ENCODE measurements at places on chromosomes 3 and 15.
A peak's percentile ranks its signal among the peaks of the same experiment; 100 is the strongest.

DNA sequence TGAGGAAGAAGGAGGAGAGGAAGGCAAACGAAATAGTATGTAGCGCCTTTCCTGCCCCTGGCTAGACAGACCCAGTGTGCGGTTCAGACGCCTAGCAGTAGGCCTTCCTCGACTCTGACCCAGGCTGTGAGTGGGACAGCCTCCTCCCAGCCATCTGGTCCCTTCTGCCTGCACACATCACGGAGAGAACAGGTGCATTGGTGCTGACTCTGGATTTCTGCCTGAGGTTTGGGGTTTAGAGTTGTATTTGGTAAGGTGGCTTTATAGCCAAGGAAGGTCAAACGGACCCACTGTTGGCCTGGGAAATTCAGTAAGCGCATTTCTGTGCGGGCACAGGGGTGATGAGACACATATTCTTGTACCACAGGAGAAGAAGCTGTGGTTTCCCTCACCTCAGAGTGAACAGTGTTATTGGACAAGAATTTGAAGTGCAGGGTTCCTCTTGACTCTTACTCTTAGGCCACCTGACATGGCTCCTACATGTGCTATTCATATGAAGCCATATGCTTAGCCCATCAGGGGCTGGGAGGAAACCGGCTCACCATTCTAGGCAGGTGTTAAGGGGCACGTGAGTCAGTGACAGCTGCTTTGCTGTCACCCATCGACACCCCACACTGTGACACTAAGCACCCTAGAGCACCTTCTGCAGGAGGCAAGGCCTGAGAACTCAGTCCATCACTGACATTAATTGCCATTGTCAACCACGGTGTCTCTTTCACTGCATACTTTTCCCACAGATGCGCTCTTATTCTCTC, 143.3 kb downstream of the CHDH start:
- no peak for DNase-seq

DNA sequence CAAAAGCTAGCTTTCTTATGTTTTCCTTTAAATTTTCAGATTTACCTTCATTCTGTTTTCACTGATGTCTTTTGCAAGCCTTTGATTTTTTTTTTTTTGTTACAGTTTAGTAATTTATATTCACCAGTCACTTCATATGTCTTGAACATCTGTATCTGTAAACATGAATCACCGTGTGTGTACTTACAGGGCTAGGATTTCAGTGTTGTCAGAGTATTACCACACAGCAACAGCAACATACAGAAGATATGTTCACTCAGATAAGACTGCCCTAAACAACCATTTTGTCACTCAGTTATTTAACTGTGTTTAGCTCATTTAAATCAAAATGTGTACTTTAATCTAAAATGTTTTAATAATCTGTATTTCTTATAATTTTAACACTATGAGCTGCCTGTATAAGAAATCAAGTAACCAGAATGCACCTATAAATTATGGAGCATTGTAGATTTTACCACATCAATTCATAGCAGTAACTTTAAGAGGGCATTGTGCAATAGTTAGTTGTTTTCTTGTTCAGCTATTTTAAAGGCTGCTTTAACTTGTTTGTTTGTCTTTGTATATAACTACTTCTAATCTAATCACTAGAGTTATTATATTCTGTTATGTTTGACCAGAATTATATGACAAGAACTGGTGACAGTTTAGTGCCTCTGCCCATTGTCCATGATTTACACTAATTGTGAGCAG, 50.4 kb downstream of the GHSR start:
- no peak for DNase-seq

DNA sequence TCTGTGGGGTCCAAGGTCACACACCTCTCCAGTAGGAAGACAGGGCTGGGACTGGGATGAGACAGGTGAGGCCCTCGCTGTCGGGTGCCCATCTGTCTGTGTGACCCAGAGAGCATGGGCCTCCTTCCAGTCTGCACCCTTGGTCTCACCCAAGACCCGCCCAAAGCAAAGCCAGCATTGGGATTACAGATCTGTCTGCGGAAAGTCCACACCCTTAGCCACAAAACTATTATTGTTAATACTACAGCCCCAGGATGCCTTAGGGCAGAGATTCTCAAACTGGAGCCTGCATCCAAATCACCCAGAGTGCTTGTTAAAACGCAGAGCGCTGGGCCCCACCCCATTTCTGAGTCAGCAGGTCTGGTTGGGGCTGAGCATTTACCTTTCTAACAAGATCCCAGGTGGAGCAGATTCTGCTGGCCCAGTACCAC, 58.5 kb upstream of the ZNF148 start:
- DNase-seq, result no peak

GRCh38 chr3:155995525-155996370, 124.6 kb upstream of the KCNAB1 start:
- DNase-seq, result no peak

- no peak for DNase-seq
These were observed 87.3 kb downstream of the PEX5L start for GRCh38 chr3:179949412-179949811.

DNA sequence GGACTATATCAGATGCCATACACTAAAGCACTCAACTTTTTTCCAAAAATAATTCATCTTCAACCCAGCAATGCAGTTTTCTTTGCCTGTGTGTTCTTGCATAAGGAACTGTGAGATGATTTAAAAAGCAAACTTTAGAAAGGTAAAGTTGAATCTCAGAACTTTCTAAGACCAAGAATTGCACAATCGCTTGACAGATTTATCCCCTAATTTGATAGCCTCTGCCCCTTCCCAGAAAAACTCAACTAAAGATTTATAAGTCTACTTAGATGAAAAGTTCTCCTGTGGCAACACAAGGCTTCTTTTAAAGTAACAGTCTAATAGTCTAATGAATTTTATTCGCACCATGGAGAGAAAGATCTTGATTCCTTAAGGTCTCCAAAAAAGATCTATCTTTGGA, 259.3 kb downstream of the MAGI1 start:
- no peak for DNase-seq

DNA sequence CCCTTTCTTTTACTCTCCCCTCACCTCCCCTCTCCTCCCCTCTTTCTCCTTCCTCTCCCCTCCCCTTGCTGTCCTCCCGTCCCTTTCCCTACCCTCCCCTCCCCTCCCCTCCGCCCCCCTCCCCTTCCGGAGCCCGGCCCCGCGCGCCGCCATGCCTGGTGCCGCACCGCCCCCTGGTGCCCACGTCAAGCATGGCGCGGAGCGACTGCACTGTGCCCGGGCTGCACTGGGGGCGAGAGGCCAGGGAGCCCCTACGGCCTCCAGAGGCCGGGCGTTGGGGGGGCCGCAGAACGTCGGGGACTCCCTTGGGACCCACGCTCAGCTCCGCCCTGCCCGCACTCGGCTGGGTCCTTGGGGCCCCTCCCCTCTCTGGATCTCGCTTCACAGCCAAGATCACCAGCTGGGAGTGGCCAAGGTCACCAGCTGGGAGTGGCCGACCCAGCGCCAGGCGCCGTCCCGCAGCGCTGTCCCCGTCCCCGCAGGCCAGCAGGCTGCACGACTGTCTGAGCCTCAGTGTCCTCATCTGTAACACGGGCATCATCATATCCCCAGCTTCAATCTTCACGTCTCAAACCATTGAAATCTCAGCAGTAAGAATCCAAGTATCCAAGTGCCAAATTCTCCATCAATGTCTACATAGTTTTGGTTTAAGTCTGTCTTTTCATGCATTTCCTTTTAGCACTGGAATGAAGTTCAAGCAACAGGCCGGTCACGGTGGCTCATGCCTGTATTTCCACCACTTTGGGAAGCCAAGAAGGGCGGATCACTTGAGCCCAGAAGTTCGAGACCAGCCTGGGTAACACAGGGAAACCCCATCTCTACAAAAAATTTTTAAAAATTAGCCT, 42.5 kb downstream of the TPRA1 start:
- peak; percentile 61 for DNase-seq

GRCh38 chr3:140219923-140220452, 285.0 kb downstream of the CLSTN2 start:
- DNase-seq, result no peak

- no peak for DNase-seq
These were observed 430.7 kb upstream of the RBMS3 start for GRCh38 chr3:28850186-28850585.

GRCh38 chr3:143314251-143315093, 194.9 kb downstream of the CHST2 start:
- no peak for DNase-seq

DNA sequence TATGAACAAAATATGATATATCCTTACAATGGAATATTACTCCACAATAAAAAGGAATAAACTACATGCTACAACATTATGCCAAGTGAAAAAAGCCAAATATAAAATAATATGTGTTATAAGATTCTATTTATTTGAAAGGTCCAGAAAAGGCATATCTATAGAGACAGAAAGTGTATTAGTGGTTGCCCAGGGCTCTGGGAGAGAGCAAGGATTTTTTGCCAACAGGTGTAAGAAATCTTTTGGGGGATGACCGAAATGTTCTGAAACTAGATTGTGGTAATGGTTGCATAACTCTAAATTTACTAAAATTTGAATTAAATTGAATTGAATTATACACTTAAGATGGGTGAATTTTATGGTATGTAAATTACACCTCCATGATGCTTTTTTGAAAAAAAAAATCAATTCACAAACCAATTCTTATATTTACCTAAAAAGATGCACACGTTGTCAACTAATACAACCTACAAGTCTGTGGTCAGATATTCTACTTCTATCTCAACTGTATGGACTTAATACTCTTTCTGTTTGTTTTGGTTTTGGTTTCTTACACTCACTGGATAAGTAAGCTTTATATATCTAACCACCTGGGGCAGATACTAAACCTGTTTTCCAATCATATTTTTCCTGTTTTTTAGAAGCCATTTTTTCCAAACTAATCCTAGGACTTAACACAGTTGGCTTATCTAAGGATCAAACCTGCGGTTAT, 75.8 kb downstream of the FBN1 start:
- DNase-seq, result no peak

DNA sequence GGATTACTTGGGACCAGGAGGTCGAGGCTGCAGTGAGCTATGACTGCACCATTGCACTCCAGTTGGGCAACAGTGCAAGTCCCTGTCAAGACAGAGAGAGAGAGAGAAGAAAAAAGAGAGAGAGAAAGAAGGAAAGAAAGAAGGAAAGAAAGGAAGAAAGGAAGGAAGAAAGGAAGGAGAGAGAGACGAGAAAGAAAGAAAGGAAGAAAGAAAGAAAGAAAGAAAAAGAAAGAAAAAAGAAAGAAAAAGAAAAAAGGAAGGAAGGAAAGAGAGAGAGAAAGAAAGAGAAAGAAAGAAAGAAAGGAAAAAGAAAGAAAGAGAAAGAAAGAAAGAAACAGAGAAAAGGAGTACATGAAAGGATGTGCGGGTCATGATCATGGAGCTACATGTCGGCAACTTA, 80.2 kb downstream of the ATP13A4 start:
- DNase-seq, result no peak

DNA sequence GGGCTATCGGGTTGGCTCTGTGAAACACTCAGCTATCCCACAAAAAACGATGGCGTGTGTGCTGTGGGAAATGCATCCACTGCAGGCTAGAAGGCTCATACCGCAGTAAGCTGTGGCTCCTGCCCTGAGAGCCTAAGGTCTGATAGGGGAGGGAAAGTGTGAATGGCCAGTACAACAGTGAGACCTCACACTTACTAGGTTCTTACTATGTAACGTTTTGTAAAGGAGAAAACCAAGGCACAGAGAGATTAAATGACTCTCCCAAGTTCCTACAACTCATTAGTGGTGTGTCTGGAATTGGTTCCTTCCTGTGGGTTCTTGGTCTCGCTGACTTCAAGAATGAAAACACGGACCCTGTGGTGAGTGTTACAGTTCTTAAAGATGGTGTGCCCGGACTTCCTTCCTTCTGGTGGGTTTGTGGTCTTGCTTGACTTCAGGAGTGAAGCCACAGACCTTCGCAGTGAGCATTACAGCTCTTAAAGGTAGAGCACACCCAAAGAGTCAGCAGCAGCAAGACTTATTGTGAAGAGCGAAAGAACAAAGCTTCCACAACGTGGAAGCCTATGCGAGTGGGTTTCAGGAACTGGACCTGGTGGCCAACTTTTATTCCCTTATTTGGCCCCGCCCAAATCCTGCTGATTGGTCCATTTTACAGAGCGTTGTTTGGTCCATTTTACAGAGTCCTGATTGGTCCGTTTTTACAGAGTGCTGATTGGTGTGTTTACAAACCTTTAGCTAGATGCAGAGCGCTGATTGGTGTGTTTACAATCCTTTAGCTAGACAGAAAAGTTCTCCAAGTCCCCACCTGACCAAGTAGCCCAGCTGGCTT, 161.7 kb downstream of the POLR2M start:
- DNase-seq, result no peak

- no peak for DNase-seq
These were observed at the start of gene C3orf80 for GRCh38 chr3:160225176-160226025. TSS of gene C3orf80 (plus strand) at chr3:160225422. CDS start at chr3:160225636, 214 bp downstream.

- DNase-seq, result no peak
These were observed 47.4 kb upstream of the PSMD6 start for GRCh38 chr3:64070704-64071103.

DNA sequence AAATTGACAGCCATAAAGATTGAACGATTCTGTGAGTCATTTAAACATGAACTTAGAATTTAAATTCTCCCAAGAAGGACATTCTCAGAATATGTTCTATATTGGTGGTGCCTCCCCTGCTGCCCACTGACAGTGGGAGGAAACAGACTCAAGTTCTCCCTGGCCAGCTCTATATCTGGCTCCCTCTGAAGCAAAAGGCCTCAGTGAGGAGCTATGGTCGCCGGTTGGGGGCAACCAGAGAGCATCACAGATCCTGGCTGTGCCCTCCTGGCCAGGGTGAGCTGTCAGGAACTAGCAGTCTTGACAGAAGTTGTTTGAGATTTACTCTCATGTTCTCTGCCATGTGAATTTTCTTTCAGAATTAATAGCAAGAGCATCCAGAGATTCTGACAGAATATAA, 285.5 kb downstream of the NTRK3 start:
- no peak for DNase-seq

- DNase-seq, result no peak
These were observed 843.6 kb upstream of the ALCAM start for GRCh38 chr3:104523136-104523535.

DNA sequence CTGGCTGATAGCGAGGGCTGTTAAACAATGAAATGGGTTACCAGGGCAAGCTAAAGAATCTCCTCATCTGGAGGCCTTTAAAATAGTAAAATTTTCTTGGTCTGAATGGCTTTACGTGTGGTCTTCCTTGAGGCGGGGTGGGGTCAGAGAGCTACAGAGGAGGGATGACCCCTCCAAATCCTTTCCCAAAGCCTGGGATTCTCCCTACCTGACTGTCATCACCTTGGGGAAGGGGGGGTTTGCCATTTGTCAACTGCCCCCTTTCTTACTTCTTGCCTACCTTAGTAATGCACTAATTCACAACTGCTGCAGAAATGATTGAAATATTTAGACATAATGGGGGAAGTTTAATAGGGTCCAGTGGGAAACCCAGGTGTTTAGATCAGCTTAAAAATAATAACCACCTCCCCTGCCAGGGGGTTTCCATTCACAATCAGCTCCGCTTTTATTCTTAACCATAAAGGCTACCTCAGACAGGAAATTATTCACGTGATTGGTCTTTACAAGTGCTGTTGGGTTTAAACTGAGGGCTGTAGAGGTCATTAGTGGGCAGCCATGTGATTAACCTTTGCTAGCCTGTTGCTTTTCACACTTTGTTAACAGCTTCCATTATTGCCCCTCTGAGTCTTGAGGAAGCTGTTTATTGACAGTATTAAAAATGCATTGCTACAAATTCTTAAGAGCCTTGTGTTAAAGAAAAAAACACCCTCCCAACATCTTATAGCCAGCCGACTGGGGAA, 276.5 kb upstream of the ATP11B start:
- DNase-seq, result no peak
